ENCODE measurements at places on chromosomes 1 and 21.

- no peak for DNase-seq
Measured at GRCh38 chr1:245972476-245972875, 534.6 kb downstream of the SMYD3 start.

GRCh38 chr1:54558434-54559030, 10.5 kb downstream of the ACOT11 start:
- DNase-seq: no peak

DNA sequence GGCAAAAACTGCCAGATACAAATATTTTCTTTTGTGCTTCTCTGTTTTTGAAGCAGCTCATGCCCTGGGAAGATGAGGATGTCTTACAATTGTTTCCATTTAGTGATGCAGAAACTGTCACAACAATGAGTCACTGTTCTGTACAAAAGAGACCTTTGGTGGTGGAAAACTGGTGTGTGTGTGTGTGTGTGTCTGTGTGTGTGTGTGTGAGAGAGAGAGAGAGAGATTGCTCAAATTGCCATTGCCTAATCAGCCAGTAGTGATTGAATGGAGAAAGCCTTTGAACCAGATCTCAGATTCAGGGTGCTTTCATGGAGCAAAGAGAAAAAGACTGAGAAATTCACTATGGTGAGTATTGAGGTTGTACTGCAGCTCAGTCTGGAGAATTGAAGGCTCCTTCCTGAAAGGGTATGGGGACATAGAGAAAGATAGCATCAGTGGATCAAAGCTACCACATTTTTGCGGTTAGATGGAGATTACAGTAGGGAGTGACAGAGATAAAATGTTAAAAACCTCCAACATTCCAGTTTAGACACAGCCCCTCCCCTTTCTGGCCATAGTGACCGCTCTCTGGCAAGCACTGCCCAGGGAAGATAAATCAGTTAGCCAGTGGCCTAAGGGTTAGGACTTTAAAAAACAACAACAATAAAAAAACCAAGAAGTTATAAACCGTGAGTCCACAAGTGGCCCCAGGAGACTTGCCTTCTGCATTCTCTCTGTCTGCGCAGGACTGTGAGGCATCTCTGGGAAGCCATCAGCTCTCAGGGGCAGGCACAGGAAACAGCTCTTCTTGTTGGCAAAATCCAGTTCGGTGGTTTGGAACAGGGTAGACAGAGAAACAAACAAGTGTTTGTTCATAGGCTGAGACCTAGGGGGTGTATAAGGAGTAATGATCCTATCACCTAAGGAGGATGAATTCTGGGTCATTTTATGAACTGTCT, 406.5 kb downstream of the DUSP10 start:
- DNase-seq: peak; percentile 90

DNA sequence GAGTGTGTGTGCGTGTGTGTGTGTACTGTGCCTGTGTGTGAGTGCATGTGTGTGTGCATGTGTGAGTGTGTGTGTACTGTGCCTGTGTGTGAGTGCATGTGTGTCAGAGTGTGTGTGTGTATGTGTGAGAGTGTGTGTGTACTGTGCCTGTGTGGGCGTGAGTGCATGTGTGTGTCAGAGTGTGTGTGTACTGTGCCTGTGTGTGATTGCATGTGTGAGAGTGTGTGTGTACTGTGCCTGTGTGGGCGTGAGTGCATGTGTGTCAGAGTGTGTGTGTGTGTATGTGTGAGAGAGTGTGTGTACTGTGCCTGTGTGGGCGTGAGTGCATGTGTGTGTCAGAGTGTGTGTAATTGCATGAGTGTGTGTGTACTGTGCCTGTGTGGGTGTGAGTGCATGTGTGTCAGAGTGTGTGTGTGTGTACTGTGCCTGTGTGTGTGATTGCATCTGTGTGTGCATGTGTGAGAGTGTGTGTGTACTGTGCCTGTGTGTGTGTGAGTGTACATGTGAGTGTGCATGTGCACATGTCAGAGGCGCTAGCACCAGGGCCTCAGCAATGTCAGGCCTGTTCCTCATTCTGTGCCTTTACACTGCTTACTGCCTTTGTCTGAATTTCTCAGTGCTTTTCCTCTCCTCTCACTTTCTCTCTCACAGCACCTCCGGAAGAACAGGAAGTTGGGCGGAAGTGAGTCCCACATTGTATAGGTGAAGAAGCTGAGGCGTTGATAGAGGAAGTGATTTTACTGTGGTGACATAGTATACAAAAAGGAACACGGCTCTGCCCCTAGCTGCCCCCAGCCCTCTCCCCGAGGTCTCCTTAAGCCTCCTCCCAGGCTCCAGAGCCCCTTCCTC, 4.9 kb downstream of the SLC5A9 start:
- no peak for DNase-seq

- DNase-seq: peak; percentile 63
Measured at GRCh38 chr1:21652101-21652936, 16.8 kb downstream of the RAP1GAP start.

GRCh38 chr1:112544751-112545150, 36.0 kb downstream of the WNT2B start:
- no peak for DNase-seq

DNA sequence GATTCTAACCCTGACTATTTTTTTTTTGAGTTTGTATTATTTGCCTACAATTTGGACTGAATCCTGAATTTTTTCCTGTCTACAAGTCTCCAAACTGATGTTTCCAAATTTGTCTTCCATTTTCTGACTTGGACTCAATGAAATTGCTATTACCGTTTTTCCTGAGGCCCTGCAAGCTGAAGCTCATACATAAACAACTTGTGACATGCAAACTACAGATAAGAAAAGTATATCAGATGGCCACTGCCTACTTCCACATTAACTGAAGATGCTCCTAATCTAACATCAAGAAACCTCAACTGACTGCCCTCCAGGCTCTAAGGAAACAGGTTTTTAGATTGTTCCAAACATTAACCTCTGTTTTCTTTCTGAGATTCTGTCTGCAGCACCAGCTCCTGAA, 51.1 kb upstream of the KLHDC7A start:
- DNase-seq: no peak

GRCh38 chr1:110123224-110123623, 11.0 kb downstream of the UBL4B start:
- no peak for DNase-seq

- no peak for DNase-seq
Measured at GRCh38 chr1:2855206-2856065, 53.9 kb upstream of the TTC34 start.

GRCh38 chr1:240985081-240985480, 371.9 kb downstream of the RGS7 start:
- DNase-seq: no peak

DNA sequence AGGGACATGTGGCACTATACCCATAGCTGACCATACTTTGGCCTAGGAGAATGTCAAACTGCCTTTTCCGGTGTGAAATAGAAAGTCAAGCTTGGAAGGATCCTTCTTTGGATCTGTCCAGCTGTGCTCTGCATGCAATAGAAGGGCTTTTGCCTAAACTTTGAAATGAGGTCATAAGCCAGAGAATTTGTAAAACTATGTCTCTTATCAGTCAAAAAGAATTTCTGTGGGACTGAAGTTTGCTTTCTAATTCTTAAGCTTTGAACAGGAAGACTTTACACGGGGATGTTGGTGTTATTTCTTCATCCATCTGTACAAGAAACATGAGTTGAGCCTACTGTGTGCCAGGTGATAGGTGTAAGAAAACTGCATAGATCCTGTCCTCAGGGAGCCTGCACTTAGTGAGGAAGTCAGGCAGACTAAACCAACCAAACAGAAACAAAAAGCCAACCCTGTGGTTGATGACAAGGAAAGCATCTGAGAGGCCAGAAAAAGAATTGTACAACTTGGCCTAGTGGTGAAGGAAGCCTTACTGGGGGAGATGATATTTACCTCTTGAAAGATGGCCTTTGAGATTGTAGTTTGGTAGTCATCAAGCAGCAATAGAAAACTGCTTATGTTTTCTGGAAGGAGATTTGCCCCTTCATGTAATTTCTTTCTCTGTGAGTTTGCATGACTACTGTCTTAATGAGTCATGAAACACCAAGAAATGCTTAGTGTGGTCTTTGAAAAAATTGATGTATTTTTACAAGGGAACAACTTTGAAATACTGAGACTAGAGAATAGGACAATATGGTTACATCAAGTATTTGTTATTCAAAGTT, 24.8 kb downstream of the TGFB2 start:
- no peak for DNase-seq

GRCh38 chr21:42291003-42291750, 24.0 kb downstream of the TFF3 start:
- no peak for DNase-seq

GRCh38 chr1:41416081-41416480, 54.8 kb downstream of the FOXO6 start:
- DNase-seq: no peak

DNA sequence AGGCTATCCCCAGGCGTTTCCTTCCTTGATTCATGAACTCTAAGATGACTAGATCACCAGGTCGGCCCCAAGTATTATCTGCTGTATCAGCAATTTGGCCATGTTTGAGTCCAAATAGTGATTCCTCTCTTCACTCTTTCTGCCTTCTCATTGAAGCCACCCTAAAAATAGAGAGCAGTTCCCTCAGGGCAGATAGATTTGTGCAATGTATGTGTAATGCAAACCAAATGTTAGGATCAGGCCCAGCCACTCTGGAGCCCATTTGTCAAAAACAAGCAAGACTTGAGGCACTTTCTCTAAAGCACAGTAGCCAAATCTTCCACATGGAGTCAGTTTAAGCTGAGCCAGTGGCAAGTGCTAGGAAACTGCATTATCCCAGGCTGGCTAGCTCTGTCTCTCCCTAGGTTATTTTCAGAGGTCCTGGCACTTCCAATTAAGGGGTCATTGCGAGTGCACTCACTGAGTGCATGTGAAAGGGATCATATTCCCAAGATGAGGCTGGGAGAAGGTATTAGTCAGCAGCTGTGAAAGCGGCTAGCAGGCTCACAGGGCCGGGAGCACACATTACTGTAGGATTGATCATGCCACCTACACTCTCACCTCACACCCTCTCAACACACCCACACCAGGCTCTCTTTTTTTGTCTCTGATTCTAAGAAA, 97.9 kb upstream of the RAB3GAP2 start:
- no peak for DNase-seq

- DNase-seq: no peak
Measured at GRCh38 chr1:222009105-222009730, 267.3 kb upstream of the DUSP10 start.

- no peak for DNase-seq
Measured at GRCh38 chr1:205109711-205110110, 12.1 kb downstream of the RBBP5 start.

DNA sequence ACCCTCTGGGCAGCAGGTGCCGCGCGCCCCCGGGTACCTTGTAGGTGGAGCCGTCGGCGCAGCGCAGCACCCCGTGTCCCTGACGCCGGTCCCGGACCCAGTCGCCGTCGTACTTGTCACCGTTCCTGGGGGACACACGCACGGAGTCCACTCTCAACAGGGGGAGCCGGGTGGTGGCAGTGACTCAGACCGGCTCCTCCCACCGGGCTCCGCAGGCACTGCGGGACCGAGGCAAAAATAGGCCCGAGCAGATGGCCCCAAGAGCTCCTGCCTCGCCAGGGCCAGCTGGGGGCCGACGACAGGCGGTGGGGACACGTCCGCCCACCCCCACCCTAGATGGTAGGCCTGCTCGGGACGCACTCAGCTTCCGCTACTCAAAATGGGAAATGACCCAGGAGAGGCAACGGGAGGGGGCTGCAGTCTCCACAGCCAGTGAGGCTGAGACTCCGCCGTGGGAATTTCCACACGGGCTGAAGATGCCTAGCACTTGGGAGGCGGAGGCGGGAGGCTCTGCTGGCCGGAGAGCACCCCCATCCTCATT, 6.3 kb downstream of the MORN1 start:
- DNase-seq: no peak

- no peak for DNase-seq
Measured at GRCh38 chr1:45499415-45499769, 481 bp downstream of the CCDC163 start.

GRCh38 chr1:30728832-30729638, 5.7 kb upstream of the MATN1 start:
- no peak for DNase-seq

DNA sequence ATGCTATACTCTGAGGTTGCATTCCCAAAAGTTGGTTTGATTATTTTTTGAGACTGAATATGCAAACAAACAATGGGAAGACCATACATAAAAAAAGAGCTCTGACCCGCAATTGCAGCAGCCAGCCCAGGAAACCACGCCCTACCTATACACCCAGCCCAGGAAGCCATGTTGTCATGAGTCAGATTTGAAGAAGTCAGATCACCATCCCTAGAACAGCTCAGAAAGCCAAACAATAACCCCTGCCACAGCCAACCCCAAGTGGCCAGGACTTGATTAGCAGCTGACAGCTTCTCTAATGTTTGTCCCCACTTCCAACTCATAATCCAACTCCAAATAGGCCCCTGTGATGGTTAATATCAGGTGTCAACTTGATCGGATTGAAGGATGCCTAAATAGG, 621.9 kb downstream of the NPHP4 start:
- DNase-seq: no peak

GRCh38 chr1:65355031-65355712, 45.8 kb downstream of the DNAJC6 start:
- DNase-seq: no peak

GRCh38 chr1:54223441-54224202, 23.7 kb downstream of the MRPL37 start:
- DNase-seq: no peak

DNA sequence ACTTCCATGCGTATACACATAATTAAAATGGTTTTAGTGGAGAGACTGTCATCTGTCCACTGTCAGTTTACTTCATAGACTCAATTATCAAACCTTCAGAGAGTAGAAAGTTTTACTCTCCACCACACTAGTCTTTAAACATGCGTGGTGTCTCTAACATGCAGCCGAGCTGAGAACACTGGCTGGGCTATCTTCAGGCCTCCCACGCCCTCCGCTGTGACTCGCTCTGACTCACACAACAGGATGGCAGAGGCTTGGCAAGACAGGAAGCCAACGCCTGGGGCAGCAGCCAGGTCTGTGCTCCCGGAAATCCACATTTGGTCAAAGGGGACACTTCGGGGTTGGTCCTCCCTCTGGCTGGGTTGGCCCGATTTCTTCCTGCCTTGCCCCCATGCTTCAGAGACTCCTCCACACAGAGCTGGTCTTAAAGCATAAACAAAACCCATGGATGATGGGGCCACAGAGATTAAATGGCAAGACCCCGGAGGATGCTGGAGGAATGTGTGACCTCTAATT, 22.7 kb upstream of the IFNGR2 start:
- DNase-seq: peak; percentile 63

GRCh38 chr1:231684356-231685244, 58.0 kb downstream of the DISC1 start:
- no peak for DNase-seq

DNA sequence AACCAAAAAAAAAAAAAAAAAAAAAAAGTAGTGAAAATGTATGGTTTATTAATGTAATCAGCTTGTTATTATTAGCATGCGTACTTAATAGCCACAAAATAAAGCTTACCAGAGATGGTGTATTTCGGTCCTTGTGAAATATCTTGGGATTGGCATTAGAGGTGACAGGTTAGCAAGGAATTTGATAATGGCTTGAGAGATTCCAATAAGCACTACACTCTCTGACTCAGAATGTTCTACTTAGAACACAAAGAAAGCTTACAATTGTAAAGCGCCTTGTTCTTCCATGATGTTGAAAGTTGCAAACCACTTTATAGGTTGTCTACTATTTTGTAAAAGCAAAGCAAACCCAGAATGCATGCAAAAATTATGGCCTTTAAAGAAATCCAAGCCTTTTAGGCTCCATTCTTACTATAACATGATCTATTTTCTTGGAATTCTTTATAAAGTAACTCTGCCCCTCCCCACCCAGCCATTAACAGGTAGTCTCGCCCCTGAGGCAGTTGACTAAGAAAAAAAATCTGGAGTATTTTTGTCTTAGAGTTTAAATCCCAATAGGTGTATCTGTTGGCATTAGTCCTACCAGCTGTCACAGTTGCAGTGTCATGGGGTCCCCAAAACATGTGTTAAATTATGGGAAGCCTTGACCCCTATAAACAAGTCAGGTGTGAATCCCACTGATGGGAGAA, 129.2 kb downstream of the DHRS3 start:
- DNase-seq: no peak

Measured in globus pallidus (tissue), 1 donor.